ENCODE measurements at places on chromosomes 4 and X.

DNA sequence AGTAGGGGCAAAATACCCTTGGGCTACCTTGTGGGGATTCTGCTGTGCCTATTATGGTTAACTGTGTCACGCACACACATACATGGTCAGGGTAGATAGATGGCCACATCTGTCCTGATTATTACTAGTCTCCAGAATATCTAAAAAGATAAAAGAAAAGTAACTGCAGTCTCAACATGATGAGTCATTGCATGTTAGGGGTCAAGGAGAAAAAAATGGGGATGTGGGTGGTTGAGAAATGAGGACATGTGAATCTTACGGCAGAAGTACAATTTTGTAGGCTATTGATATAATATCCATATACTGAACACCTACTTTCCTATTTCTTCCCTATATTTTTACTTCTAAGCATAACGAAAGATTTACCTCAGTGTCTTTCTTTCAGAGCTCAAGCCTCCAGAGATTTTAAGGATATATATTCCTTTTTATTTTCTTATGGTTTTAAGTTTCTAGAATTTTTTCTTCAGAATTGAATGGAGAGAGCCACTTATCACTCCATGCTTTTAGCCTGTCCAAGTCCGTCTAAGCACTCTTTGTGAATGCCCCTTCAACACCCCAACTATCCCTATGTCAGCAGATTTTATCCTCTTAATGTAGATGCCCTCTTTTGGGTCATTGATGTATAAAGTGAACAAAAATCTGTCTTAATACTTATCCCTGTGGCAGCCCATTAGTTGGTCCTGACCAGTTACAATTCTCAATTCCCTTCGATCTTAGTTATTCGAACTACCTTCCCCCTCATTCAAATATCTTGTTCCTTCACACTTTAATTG lies 642.2 kb downstream of the IQCM start:
- no peak for DNase-seq

- DNase-seq: peak; percentile 24
Measured at GRCh38 chr4:125739760-125740159, 425.0 kb downstream of the FAT4 start.

GRCh38 chrX:19611636-19612376 lies 96.5 kb upstream of the MAP3K15 start:
- DNase-seq: no peak

- no peak for DNase-seq
Measured at GRCh38 chr4:146855761-146856160, 89.9 kb downstream of the TTC29 start.

DNA sequence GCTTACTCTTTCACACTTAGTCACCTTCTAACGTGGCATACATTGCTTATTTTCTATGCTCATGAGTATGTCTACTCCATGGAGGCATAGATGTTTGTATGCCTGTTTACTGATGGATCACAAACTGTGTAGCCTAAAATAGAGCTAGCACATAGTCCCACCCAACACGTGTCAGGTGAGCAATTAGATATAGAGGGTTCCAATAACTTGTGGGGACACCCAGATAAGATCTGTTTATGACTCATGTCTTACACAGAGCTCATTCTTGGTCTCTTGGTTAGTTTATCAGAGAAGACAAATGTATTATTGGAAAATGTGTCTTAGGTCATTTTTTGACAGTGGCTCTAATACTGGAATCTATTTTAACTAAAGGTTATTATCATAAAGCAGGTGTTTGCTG lies 6.8 kb downstream of the ZFP42 start:
- DNase-seq: no peak

DNA sequence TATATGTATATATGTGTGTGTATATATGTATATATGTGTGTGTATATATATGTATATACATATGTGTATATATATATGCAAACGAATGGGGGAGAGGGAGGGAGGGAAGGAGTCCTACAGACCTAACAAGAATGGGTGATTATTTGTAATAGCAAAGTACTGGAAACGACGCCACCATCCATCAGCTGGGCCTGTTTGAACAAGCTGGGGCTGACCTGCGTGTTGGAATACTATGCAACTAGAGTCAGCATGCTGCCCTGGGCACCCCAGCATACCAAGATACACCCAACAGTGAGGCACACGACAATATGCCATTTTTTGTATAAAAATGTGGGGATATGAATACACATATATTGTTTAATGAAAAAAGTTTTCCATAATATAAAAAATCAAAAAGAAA lies 21.6 kb upstream of the CCNQ start:
- no peak for DNase-seq

DNA sequence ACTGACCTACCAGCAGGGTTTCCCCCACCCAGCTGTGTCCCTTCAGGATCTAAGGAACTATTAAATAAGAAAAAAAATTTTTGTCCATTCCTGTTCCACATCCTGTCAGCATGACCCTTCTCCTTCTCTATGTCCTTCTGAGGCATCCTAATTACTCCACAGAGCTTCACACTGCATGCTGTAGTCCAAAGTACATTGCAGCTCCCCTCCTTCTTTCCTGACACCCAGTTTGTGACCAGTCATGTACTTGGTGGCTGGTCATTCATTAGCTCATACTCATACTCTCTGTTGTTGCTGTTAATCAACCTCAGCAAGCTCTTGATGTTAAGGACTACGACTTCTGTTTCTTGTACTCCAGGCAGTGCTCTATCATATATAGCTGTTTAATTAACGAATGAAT lies 2.4 kb upstream of the EGF start:
- DNase-seq: no peak

- DNase-seq: peak; percentile 99
Measured at GRCh38 chr4:20203508-20203907, 48.2 kb upstream of the SLIT2 start.

DNA sequence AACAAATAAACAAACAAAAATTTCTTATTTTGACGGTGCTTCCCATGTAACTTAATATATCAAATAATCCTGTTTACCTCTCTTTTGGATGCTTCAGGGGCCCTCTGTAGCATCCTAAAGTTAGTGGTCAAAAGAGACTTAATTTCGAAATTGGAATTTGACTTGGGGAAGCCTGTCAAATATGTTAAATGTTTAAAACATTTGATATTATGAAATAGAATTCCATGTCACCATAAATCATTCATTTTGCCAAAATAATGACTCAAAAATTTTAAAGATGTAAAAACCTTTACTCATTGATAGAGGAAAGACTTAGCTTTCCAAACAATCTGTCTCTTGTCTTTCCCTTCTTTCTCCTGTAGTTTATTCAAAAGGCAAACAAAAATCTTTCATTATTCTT lies 20.6 kb upstream of the TEX13A start:
- DNase-seq: no peak

DNA sequence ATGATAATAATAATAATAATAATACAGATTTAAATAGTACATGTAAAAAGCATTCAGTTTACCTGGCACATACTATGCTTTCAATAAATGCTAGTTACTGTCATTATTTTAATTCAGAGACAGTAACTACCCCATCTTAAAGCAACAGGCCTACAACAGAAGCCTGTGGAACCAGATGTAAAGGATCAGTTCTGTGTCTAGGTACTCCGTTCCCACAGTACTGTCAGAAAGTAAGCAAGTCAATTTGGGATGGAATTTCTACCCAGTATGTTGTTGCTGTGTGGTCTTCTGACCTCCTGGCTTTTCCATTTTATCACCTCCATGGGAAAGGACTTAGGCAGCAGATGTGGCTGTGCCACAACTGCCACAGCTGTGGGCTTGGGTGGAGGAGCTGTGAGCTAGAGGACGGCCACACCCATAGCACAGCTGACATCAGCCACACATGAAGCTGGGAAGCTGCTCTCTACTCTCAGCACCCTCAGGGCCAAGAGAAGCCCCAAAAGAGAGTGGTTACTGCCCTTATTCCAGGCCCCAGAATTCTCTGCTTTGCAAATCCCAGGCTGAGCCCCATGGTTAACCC lies 102.8 kb downstream of the CBR4 start:
- peak; percentile 53 for DNase-seq

DNA sequence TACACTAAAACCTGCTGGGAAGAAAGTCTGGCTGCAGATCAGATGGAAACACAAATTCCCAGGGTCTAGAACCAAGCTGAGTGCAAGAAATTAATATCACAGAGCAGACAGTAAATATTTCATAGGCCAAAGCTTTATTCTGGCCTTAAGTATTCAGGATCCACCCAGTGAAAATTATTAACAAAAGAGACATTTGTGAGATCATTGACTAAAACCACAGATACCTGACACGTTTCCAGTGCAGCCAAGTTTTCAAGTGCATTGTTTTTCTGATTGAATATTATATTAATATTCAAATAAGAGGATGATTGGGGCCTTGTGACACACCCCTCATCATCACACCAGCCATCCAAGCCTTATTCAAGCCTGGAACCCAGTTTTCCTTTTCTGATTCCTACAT lies 10.3 kb downstream of the ELOVL6 start:
- DNase-seq: no peak

- DNase-seq: no peak
Measured at GRCh38 chrX:100591256-100592051, 6.7 kb downstream of the TNMD start.

- DNase-seq: no peak
Measured at GRCh38 chrX:136061286-136061685, 76.1 kb downstream of the SLC9A6 start.

DNA sequence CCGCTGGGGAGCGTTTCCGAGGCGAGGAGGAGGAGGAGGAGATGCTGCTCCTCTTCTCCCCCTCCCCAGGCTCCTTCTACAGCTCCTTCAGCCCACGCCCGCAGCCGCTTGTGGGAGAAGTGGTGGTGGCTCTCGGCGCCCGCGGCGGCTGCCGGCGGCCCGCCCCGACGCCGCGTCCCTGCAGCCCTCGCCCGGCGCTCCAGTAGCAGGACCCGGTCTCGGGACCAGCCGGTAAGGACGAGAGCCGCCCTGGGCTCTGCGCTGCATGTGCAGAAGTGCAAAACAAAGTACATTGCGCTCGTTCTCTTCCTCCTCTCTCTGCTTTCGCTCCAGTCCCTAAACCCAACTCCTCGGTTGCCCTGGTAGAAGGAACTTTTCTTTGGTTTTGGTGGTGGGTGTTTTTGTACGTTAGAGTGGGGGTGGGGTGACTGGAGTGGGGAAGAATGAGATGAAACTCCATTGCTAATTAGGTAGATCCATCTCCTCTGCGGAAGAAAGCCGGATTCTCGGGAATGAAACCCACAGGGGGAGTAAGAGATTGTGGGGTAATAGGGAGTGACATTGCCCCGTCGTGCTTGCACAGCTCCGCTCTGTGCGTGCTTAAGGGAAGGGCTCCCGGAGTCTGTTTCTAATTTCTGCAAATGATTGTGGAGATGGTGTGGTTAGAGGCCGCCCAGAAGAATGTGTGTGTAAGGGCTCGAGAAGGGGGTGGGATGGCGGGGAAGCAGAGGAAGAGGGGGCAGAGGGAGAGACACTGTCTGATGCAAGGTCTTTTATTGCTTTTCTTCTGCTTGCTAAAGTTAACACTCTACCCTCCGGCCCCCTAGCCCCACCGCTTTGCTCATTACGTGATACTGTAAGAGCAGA lies 677 bp downstream of the PTPN13 start:
- DNase-seq: peak; percentile 97

- DNase-seq: peak; percentile 76
Measured at GRCh38 chr4:40992472-40993295, 221.7 kb downstream of the APBB2 start.

DNA sequence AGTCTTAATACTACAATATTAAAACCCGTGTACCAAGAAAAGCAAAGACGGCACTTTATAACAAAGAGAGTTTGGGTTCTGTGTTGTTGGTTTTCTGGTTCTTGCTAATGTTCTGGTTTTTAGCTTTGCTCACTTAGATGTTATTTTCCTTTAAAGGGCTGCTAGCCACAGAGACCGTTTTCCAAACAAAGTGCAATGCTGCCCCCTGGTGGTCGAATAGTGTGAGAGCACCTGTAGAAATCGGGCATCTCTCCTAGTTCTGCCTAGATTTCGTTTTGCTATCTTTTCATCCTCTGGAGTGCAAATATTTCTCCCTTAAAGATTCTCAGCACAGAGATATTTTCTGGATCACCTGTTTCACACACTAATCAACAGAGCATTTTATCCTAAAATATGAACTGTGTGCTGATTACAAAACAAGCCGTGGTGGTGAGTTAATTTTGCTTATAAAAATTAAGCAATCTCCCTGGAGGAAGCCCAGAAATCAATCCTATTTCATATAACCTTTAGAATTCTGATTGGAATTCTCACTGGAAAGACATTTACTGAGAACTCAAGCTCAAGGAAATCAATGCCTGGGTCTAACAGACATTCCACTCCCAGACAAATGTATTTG lies 334.5 kb upstream of the NOCT start:
- DNase-seq: peak; percentile 79

DNA sequence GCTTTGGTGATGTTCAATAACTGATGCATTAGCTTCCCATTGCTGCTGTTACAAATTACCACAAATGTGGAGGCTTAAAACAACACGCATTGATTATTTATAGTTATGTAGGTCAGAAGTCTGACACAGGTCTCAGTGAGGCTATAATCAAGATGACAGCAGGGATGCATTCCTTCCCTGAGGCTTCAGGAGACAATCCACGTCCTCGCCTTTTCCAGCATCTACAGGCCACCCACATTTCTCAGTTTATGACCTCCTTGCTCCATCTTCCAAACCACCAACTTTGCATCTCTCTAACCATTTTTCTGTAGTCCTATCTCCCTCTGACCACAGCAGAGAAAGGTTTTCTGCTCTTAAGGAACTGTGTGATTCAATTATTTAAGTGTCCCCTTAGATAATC lies 92.5 kb downstream of the GASK1B start:
- DNase-seq: peak; percentile 1

GRCh38 chrX:138939038-138939437 lies 227.5 kb upstream of the FGF13 start:
- DNase-seq: no peak

GRCh38 chr4:150950657-150951288 lies 64.3 kb downstream of the LRBA start:
- peak; percentile 29 for DNase-seq
